Fibroblast of the conjunctiva (primary cell): ENCODE measurements at places on chromosomes 12 and 14.

GRCh38 chr12:57126561-57126960, 1.7 kb upstream of the LRP1 start:
- DNase-seq, result no peak

DNA sequence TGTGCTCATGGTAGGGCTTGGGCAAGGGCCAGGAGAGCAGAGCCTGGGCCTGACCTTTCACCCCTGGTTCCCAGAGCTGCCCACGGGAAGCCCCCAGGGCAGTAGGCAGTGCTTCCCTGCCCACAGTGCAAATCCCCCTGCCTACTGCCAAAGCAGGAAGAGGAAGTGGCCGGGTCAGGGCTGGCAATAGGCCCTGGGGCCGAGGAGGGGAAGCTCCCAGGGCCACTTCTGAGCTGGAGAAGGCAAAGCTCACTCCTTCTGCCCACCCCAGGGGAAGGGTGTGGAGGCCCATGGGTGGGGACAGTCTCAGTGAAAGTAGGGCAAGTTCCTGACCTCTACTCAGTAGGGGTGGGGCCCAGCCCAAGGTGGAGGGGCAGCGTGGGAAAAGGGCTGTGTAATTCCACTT, 5.4 kb upstream of the NR4A1 start:
- no peak for DNase-seq

GRCh38 chr12:24080465-24080864, 131.0 kb upstream of the SOX5 start:
- no peak for DNase-seq

DNA sequence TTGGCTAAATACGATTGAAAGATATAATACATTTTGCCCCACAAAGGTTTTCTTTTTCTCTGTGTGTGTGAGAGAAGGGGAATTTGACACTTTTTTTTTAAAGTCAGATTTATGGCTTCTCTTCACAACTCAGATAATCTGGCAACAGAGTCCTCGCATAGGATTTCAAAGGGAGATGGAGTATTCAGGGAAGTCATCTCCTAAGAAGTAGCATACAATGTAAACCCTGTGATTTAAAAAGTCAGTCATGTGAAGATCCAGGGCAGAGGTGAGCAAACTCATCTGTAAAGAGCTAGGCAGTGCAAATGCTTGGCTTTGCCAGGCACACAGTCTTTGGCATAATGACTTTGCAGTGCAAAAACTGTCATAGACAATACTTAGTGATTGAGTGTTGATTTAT, 1526.3 kb downstream of the AACS start:
- no peak for DNase-seq

GRCh38 chr12:49137476-49137875, 6.3 kb upstream of the TUBA1B start:
- DNase-seq, result no peak

- DNase-seq, result no peak
Measured at GRCh38 chr12:7136676-7137075, 6.5 kb downstream of the CLSTN3 start.

GRCh38 chr14:59337141-59337611, 128.0 kb downstream of the GPR135 start:
- peak; percentile 45 for DNase-seq

GRCh38 chr12:1660304-1661187, 30.3 kb upstream of the ADIPOR2 start:
- no peak for DNase-seq

GRCh38 chr14:94227029-94227428, 52.9 kb downstream of the PPP4R4 start:
- DNase-seq, result peak; percentile 14

DNA sequence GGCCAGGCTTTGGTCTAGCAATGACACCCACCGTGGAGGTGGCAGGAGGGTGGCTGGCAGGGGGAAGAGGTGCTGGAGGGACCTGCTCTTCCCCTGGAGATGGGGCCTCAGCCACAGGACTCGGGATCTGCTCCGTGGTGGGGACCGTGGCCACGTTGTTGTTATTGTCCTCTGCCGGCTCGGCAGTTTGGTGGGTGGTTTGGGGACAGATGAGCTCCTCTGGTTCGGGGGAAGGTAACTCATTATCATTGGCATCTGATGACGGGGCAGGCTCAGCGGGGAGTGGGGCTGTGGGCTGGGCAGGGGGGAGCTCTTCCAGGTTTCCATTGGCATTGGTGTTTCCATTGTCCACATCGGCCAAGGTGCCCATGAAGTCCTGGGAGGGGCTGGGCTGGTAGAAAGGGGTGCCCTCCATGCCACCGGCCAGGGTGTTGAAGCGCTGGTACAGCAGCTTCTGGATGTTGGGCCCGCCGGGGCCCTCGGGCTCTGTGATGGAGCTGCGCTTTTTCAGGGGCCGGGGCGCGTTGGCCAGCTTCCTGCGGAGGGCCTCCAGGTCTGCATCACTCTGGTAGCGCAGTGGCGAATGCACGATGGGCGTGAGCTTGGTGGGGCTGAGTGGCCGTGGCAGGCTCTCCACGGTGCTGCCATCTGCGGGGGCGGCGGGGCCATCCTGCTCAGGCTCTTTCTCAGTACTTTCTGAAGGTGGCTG, 24.3 kb downstream of the ZFYVE21 start:
- no peak for DNase-seq

DNA sequence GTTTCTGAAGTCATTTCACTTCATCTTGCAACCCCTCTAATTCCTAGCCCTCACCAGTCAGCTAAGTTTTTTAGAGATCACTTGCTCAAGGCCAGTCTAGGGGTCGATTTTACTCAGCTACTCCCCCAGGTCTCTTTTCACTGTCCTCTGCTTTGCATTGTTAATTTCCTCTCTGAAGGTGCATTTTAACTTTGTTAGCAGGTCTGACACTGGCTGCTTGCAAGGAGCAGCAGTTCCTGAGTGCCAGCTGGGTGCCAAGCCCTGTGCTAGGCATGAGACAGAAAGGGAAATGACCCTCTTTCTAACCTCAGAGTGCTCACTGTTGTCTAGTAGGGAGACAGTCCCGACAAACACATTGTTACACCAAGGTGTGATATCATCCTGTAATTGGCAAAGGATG, 17.8 kb upstream of the DACT1 start:
- DNase-seq, result no peak

GRCh38 chr14:22976620-22977433, 5.5 kb downstream of the AJUBA start:
- peak; percentile 47 for DNase-seq

GRCh38 chr14:104582662-104583061, 3.1 kb downstream of the C14orf180 start:
- no peak for DNase-seq

GRCh38 chr14:91901449-91902226, 34.3 kb upstream of the TC2N start:
- no peak for DNase-seq

GRCh38 chr12:124493809-124494750, 73.3 kb downstream of the NCOR2 start:
- no peak for DNase-seq

GRCh38 chr14:80316441-80316840, 105.1 kb upstream of the DIO2 start:
- DNase-seq, result no peak

DNA sequence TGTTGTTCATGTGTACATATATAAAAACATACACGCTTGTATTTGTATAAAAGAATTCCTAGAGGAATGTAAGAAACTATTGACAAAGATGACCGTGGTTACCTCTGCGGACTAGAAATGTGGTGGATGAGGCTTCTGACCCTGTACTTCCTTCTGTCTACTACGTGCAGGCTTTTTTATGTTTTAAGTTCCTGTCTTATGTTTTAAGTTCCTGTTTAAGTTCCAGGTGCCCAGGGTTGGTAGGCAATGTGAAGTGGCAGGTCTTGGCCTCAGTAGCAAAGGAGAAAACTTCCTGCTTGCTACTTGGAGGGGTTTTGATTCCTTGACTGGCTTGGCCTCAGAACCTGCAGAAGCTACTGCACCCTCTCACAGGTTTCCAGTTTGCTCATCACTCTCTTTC, 11.6 kb downstream of the POMT2 start:
- no peak for DNase-seq

- DNase-seq, result peak; percentile 28
Measured at GRCh38 chr12:120100630-120101029, 15.9 kb downstream of the RAB35 start.

DNA sequence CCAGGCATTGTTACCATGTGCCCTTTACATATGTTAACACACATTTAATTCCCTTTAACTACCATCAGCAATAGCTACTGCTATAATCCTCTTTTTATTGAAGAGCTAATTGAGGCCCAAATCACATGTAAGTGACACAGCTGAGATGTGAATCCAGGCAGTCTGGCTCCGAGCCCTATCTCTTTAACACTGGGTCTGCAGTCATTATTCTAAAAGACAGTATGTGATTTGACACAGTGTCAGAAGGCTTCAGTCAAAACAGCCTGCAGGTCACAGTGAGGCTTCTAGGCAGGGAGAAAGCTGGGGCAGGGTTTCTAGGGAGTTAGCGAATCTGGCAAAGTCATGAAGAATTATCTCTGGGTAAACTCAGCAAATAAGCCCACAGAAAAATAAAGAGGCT, 148.2 kb downstream of the KIF21A start:
- no peak for DNase-seq

DNA sequence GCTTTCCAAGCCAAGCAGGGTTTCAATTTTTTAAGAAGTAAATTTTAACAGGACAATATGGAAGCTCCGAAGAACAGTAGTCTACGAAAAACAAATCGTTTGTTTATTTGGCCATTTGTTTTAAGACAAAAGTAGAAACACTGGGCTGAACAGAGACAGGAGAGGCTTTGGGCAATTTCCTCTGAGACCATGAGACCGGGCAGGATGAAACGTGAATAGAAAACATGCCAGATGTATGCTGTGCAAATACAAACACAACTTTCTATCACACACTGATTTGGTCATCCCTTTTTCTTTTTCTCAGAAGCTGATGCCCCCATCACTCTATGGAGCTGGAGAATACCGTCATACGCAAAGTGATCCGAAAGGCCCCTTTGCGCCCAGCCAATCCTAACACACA, 1111.1 kb downstream of the BCL11B start:
- no peak for DNase-seq

DNA sequence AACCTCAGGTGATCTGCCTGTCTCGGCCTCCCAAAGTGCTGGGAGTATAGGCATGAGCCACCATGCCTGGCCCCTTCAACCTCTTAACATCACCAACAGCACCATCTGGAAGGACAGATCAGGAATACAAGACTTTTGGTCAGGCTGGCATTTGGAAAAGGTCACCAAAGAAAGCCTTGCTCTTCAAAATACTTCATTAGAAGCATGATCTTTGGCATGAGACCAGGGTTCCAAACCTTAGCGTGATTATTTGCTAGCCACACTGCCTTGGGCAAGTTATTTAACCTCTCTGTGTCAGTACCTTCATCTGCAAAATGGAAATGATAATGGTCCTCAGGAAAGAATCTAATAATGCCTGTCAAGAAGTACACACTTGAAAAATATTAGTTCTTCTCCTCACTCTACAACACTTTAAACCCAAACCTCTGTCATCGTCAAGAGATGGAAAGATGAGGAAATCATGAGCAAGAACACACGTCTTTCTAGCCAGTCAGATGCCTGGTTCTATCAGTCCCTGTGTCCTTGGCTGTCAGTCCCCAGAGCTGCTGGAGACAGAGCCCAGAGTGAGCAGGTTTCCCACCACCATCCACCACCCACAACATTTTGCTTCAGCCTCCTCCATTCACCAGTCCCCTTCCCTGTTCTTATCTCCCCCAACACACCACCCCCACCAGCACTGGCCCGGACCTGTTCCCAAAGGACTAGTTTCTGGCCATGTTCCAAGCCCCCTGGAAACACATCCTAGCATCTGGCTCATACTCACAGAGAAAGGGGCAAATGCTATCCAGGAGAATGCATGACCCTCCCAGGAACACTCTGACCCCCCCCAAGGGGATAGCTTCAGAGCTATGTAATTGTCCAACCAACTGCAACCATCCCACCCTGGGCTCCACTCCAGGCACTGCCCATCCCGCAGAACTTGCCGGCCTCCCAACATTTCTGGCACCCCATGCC, 2.0 kb downstream of the ADCY6 start:
- DNase-seq, result no peak

DNA sequence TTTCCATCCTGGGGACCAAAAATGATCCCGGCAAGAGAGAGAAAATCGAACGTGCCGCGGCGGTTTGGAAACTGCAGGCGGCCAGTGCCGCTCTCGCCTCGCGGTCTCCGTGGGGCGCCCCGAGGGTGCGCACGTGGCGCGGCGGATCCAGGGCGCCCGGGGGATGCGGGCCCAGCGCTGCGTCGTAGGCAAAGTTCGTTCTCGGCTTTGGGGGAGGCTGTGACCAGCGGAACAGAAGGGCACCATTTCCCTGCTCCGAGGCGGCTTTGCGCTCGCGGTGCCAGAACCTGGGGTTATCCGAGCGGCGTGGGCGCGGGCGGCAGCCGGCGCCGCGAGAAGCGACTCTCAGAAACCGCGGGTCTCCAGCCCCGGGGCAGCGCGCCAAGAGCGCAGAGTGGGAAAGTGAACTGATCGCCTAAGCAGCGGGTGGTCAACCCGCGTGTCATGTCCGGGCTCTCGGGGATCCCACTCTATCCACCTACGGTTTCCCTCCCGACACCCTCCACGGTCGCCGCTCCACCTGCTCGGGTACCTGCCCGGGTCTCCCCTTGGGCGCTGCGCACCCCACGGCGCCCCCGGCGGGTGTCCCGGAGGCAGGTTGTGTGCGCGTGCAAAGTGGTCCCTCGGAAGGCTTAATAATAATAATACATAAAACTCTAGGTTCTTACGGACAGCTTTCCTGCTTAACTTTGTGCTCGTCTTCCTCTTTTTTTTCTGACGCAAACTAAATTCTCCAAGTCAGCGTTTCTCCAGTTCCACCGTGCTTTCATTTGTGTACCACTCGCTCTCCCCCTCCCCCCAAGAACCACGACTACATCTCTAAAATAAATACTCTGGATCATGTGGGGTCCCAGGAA, 1.2 kb downstream of the ESRRB start:
- DNase-seq, result no peak

DNA sequence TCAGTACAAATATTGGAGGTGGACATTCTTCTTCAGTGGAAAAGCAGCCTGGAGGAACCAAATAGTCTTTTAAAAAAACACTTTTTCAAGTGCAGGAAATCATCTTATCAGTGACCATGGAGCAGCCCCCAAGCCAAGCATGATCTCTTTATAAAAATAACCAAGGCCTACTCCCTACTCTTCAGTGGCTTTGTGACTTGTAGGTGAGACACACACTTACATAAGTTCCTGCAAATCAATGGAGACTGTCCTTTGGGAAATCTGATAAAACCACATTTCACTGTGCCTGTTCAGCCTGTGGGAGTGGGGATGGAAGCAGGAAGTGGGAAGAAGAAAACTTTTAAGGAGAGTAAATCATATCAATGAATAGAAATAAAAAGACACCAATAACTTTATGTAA, 56.3 kb downstream of the MBIP start:
- no peak for DNase-seq

DNA sequence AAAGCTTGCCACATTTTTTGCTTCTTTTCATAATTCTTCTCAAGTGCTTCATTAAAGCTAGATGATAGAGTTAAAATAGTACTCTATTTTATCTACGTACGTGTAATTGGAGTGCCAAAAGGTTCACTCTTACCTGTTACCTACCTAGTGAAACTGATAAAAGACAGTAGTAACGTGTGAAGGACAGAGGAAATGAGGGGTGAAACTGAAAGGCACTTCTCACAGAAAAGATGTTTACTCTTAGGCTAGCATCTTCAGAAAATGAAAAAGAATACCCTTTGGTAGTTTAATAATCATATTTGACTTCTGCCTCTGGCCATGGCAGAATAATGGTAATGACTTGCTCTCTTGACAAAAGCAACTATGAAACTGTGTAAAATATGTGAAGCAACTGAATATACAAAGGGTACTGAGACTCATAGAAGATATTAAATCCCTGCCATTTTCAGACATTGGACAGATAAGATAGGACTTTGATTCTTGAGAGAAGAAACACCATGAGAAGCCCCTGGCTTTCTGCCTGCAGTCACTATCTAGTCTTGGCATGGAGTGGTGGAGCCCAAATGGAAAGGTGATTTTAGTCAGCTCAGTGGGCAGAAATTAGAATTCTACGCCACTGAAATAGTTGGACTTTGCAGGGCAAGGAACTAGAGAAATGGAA, 6.3 kb upstream of the EVL start:
- DNase-seq, result no peak
